Stimulated activated CD4-positive, alpha-beta T cell treated with anti-CD3 and anti-CD28 coated beads, Interleukin-12 subunit alpha, Interleukin-12 subunit beta, amount 100 ng/mL, for 24 hours (primary cell): ENCODE measurements at places on chromosomes 7 and 10.

DNA sequence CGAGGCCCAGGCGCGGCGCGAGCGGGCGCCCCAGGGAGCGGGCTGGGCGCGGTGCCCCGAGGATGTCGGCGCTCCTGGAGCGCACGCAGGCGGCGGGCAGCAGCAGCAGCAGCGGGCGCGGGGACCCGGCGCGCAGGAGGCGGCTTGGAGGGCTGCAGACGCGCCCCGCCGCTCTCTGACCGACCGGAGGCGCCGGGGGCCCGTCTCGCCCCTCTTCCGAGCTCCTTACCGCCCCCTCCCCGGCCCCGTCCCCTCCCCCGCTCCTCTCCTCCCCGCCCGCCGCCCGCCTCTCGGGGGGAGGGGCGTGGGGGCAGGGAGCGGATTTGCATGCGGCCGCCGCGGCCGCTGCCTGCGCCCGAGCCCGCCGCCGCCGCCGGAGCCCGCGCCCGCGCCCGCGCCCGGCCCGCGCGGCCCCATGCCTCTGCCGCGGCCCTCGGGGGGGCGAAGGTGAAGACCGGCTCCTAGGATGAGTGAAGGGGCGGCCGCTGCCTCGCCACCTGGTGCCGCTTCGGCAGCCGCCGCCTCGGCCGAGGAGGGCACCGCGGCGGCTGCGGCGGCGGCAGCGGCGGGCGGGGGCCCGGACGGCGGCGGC lies at the start of gene NRG3:
NRG3 (plus strand) TSS at position 320 of the 592 bp plus-strand sequence.
- no peak for DNase-seq

GRCh38 chr10:88728107-88728763 lies 22.2 kb downstream of the LIPK start:
- DNase-seq, result no peak

- no peak for DNase-seq
Observed at GRCh38 chr7:96982586-96982985, 22.8 kb upstream of the DLX6 start.

GRCh38 chr10:492836-493235 lies 196.6 kb downstream of the DIP2C start:
- DNase-seq, result no peak

GRCh38 chr7:144584726-144585125 lies 181.2 kb upstream of the NOBOX start:
- DNase-seq, result no peak

GRCh38 chr10:84232376-84232775 lies 7.0 kb upstream of the LRIT2 start:
- no peak for DNase-seq

DNA sequence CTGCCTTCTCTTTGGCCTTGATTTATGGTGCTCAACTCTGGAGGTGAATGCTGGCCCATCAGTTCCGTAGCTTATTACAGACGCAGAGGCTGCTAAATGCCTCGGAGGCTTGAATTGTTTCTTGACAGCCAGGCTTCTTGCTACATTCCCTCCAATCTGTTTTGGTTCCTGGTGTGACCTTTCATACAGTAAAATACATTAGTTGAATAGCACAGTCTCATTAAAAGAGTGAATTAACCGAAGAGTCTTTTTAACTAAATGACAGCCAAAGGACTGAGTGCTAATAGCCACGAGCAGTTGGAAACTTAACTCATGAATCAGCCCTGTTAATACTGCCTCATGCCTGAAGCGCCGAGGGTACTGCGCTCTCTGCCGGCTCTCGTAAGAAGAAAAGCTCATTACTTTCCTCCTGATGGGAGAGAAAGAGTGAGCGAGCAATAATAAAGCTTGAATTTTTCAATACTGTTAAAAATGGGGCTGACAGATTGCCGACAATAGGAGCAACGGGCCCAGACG lies 236.4 kb upstream of the GPR26 start:
- no peak for DNase-seq

DNA sequence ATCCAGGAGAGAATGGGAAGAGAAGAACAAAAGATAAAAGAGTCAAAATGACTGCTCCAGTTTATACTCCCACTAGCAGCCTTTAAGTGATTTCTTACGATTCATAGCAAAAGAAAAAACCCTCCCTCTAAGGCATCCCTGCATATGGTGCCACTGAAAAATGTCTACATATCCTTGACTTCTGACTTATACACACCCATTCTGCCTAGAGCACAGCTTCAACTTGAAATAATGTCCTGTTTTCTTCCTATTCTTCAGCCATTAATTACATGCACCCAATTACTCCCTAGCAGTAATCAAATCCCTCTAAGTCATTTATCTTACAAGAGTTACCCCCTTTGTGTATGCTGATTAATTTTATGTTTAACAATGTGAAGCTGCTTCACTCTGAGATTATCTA lies 393.5 kb downstream of the HTR7 start:
- DNase-seq, result no peak

DNA sequence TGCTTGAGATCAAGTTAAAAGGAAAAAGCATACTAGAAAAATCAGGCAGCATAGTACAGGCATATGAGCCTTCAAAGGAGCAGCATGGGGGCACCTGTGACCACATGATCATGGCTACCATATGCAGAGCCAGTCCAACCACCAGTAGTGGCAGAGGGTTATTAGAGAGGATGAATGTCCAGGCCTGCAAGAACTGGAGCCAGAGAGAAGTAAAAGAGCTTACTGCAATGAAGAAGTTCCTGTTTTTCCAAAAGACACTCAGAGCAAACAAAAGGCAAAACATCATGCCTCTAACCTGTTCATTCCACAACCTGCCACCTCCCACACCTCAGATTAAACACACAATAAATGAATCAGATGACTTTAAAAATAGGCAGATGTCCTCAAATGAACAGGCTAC lies 99.6 kb upstream of the NAMPT start:
- no peak for DNase-seq

GRCh38 chr7:123916240-123916724 lies 8.8 kb upstream of the SPAM1 start:
- DNase-seq, result no peak

DNA sequence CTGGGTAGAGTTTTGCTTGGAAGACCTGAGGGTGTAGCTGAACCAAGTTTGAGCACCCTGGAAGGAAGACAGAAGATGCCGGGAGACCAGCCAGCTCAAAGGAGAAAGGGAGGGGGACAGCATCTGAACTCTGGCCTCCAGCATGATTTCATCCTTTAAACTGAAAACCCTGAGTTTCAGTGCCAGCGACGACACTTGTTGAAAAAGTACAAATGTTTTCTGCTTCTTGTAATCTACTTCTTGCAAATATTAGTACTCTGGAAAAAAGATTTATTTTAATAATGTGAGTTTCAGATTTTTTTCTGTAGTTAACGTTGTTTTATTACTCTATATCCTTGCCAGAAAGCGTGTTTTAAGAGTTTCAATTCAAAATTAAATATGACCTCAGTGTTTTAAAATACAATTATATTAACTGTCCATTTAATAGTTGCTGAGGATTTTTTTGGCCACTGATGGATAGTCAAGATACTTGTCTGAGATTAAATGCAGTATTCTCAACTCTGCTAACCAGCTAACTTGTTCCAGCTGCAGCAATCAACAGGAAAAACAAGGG lies 227.7 kb downstream of the MGMT start:
- no peak for DNase-seq

GRCh38 chr10:114581071-114581470 lies 77.0 kb downstream of the ABLIM1 start:
- no peak for DNase-seq

DNA sequence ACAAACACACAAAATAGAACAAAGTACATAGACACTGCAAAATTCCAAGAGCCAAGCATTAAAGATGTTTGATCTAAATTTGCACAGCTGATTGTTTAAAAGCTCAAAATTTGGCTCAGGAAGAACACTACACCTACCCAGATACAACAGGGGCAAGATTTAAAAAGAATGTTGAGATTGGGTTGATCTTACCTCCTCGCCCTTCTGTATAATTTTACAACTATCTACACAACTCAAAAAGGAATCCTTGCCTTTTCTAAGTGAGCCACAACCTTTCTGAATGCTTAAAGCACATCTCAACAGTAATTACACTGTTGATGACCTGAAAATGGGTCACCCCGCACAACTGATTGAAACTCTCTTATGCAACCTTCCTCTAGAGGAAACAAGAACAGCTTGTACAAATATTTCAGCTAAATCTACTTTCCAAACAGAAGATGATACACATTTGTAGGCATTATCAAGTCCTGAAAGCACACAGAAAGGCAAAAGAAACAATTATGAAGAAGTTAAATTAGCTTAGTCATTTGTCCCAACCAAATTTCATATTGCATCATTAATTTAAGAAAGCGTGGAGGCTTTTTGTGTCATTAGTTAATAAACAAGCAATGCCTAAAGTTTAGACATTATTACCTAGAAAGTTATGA lies 75.5 kb downstream of the UBE2H start:
- DNase-seq, result no peak

- peak; percentile 48 for DNase-seq
Observed at GRCh38 chr10:110357252-110357780, 52.6 kb upstream of the SMNDC1 start.

DNA sequence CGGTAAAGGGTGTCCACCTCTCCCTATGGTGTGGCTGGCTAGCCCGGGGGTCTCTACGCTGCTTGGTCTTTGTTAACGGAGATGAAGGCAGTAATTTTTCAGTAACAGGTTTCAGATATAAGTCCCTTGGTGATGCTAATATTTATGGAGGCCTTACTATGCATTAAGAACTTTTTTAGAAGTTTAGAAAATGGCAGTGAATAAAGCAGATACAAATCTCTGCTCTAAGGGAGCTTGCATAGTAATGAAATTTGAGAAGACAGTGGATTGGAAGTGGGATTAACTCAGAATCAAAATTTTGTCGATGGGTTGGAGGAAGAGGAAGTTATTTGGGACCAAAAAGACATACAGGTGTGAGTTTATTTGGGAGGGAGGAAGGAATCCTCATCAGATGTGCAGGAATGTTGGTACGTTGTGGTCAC lies 445 bp downstream of the SSBP1 start:
- DNase-seq, result no peak

DNA sequence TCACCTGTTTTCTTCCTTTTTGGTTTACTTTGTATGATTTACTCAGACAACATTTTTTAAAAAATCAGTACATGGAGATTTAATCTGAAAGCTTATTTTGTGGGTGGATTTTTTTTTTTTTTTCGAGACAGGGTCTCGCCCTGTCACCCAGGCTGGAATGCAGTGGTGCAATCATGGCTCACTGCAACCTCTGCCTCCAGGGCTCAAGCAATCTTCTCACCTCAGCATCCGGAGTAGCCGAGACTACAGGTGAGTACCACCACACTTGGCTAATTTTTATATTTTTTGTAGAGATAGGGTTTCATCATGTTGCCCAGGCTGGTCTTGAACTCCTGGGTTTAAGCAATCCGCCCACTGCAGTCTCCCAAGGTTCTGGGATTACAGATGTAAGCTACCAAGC lies 2.5 kb downstream of the GSTO1 start:
- DNase-seq, result no peak

DNA sequence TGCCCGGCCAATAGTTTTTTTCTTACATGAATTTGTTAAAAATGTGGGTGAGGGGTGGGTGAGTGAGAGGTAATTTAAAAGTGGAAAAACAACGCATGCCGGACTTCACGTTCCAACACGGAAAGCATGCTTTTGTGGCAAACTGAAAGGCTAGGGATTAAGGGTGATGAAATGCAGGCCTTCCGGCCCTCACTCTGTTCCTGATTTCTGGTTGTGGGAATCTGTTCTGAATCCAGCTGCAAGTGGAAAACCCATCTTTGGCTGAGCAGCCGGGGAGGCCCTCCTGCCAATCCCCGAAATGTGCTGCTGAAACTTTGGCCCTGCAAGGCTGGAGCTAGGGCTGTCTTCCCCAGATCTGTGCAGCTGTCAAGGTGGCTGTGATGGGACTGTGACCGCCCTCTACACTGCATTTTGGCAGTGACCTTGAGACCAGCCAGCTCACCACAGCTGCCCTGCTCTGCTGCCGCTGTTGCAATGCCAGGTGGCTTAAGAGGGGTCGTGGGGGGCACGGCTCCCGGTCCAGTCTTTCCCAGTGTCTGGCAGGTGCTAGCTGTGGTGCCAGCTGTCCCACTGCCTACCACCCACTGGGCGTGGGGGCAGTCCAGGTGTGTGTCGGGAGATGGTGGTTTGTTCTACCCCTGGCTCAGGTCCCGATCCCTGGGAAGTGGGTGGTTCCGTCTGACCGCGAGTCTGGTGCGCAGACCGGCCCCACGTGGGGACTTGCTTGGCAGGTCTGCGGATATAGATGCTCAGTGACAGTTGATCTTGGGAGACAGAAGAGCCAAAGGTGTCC lies 39.0 kb downstream of the TET1 start:
- no peak for DNase-seq

DNA sequence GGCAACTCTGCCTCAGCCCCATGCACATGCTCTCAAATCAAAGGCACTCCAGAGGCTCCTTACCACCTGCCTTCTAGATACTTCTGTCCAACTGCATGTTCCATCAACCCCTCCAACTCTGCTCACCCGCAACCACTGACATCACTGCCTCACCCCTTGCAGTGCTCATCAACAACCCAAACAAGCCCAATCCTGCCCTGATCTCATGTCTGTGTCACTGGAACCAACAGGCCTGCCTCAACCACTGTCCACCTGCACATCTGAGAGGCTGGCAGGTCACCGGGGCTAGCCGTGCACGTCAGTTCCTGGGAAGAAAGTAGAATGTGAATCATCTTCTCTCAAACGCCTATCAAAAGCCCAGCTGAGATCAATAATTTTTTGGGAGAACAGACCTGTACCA lies 33.3 kb downstream of the CTBP2 start:
- DNase-seq, result no peak

DNA sequence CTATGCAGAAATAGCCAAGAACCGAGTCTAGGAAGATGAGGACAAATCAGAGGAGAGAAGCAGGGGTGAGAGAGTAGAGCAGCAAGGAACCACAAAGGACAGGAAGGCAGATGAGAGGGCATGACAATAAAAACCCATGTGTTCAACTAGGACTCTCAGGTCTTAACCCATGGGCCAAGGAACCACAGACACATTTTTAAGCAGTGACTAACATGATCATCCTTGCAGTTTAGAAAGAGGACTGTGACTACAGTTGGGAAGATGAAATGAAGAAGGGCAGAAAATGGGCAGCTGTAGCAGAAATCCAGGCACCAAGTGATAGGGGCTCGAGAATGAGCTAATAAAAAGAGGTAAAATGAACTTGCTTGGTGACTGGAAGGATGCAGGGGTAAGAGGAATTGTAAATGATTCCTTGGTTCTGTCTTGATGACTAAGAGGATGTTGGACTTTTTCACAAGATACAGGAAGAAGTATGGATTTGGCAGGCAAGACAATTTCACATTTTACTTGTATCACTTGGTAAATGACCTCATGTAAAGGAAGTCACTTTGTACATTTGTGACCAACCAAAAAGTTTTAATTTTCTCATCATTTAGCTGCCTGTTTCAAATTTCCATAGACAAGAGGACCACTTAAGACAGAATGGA lies 22.8 kb downstream of the SGMS1 start:
- DNase-seq, result no peak

DNA sequence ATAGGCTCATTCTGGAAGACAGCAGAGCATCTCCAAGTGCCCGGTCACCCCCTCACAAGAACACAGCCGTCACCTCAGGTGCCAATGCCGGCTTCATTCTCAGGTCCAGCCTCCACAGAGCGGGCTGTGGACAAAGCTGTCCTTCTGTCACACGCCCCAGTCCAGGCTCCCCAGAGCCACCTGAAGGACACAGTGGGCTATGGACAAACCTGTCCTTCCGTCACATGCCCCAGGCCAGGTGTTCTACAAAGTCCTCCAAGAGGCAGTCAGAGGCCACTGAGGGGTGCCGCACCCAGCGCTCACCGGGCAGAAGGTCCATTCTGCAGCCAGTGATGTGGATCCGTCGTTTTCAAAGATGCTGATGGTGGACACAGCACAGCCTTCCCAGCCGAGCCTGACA lies 173.2 kb upstream of the PPP2R2D start:
- DNase-seq, result no peak

- DNase-seq, result no peak
Observed at GRCh38 chr7:115435178-115435577, 513.3 kb downstream of the MDFIC start.

GRCh38 chr7:5582532-5582935 lies 158.9 kb upstream of the TNRC18 start:
- no peak for DNase-seq
